Hematopoietic multipotent progenitor cell (in vitro differentiated cells): ENCODE measurements at places on chromosomes 4 and X.
A peak's percentile ranks its signal among the peaks of the same experiment; 100 is the strongest.

GRCh38 chrX:136528645-136529315 is 3.2 kb upstream of the VGLL1 start:
- no peak for DNase-seq

DNA sequence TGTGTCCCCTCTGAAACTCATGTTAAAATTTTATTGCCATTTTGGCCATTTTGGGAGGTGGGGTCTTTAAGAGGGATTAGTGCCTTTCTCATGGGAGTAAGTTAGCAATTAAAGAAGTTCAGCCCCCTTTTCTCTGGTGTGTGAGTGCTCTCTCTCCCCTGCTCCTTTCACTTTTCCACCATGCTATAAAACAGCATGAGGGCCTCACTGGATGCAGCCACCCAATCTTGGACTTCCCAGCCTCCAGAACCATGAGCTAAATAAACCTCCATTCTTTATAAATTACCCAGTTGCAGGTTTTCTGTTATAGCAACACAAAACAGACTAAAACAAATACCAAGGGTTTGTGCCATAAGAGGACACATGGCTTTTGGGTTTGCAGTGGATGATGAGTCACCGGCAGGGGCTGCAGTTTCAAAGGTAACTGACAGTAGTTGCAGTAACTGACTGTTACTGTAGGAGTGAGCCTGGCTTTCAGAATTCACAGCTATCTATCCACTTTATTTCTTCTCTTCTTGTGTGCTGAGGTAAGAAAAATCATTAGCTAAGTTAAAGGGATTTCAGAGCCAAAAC is 121.5 kb downstream of the PPEF1 start:
- DNase-seq: no peak

GRCh38 chr4:6492861-6493657 is 20.6 kb upstream of the PPP2R2C start:
- no peak for DNase-seq

GRCh38 chr4:99154658-99155342 is 10.7 kb upstream of the ADH4 start:
- DNase-seq: no peak

DNA sequence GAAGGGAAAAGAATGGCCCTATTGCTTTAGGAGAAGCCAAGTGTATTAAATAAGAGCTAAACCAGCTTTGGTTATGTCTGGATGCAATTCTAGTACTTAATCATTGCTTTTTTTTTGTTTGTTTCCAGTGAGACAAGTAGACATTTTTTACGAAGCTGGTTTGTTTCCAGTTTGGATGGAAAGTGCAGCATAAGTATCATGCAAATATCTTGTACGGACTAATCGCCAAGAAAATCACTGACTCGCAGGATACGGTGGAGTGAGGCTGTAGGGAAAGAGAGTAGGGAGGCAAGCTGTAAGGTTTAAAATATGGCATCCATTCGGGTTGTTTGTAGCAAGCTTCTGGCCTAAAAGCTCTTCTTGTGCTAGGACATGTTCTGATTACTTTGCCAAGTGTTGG is 64.8 kb downstream of the HPGD start:
- DNase-seq: no peak

- no peak for DNase-seq
Observed at GRCh38 chr4:8724436-8725070, 132.0 kb downstream of the CPZ start.

- DNase-seq: no peak
Observed at GRCh38 chrX:124502166-124502565, 155.8 kb downstream of the SH2D1A start.

- DNase-seq: no peak
Observed at GRCh38 chrX:38216642-38217041, 4.0 kb downstream of the SRPX start.

DNA sequence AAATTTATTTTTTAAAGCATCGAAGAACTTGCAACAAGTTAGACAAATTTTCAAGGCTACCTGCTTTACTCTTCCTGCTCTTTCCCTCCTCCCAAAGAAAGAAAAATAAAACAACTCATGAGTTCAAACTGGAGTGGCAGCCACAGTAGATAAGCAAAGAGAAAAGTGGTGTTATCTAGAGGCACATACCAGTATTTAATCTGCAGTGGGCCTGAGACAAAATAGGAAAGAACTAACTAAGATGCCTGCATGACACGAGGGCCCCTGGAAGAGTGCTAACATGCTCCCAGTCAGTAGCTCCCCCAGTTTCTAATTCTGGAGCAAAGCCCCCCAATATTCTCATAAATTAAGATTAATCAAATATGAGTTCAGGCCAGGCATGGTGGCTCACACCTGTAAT is 7.9 kb downstream of the ARL9 start:
- no peak for DNase-seq

DNA sequence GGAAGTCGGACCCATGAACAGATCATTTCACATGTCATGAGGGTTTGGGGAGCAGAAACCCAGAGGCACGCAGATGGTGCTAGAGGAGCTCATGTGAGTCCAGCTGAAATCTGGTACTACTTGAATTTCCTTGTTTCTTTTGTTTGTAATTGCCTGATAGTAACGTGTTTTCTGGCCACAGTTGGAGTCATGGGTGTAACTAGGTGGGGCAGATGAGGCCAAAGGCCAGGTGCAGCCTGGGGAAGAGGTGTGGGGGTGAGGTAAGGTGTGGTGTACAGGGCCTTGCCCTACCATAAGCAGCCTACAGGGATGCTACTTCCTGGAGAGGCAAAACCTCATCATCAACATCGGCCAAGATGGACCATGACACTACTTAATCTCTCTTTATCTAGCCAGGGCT is 271.4 kb downstream of the PTTG2 start:
- no peak for DNase-seq

- DNase-seq: no peak
Observed at GRCh38 chr4:56240554-56241174, 146.6 kb downstream of the AASDH start.

DNA sequence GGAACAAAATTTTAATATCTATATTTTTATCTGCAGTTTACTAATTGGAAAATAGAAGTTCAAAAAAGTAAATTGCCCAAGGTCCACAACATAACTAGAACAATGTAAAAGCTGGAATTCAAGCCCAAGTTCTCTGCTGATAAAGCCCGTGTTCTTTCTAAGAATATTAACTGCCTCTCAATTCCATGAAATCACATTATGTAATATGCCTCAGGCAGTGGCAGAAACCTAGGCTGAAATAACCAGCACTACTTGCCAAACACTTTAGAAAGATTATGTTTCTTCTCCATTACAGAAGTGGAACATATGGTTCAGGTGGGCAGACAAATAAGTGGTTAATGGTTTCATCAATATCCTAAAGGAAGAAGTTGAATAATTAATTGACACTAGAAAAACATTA is 56.7 kb upstream of the ADGRL3 start:
- no peak for DNase-seq

DNA sequence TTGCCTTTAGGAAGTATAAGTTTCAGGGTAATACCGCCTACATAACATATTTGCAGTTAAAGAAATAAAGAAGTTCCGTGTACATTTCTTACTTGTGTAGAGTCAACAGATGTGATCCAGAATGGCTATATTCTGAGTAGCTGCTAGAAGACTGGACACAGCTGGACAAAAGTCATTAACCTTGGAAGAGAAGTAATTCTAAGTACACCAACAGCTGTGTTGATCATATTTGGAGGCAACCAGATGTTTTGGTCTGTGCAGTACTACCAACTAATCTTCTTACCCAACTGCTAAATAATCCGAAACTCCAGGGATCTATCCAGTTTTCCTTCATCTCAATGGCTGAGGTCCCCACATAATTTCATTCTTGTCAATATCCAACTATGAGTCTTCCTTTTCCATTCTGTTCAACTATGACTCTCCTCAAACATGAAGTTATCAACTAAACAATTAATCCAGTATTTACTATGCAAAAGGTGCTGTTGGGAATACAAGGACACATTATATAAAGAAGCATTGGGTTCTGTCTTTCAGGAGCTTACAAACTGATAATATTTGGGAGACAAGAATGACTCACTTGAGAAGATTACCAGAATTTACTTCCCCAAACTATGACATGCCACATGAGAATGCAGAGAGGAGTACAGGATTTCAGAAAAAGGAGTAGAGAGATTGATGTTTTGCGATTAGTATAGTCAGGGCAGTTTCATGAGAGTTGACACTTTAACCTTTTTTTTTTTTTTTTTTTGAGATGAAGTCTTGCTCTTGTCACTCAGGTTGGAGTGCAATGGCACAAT is 78.2 kb downstream of the COL4A6 start:
- no peak for DNase-seq

- peak; percentile 9 for DNase-seq
Observed at GRCh38 chrX:108020631-108021030, 24.2 kb upstream of the VSIG1 start.

DNA sequence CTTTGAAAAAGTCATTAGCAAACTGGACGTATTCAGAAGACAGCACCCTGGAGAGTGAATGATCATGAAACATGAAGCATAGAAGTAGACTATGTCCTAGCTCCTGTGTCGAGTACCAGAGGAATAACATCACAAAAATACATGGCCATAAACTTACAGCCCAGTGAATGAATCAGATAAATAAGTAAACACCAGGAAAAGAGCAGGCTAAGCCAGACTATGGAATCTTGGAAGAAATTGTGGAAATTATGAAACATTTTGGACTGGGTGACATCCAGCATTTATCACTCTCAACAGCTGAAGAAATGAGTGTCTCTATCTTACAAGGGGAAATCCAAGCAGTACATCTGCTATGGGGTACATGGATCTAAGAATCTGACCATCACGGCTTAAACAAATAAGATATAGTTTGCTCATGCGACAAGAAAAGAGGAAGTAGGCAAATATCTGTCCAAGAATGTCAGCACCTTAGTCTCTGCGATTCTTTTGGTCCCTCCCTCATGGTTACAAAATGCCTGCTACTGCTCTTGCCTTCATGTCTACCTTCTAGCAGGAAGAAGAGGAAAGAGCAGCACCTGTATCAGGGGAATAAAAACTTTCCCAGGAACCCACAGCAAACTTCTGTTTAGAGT is 481.5 kb downstream of the BCOR start:
- DNase-seq: peak; percentile 28

- no peak for DNase-seq
Observed at GRCh38 chr4:186158021-186158813, 33.1 kb upstream of the CYP4V2 start.

- DNase-seq: peak; percentile 71
Observed at GRCh38 chrX:119273420-119274192, 37.5 kb downstream of the PGRMC1 start.

DNA sequence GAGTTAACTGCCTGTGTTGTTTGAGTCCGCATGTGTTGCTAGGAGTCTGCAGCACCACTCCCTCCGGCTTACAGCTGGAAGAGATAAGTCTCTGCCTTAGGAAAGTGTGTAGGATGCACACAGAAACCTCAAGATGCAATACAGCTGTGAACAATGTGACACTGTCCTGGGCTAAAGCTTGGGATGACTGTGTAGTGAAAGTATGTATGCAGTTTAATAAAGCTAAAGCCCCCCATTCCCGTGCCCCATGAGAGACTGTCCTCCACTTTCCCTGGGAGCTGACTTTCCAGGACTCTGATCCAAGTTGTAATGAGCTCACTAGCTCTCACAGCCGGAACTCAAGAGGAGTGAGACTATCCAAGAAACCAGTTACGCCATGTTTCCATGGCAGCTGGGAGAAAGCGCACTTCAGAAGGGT is 156.6 kb upstream of the FTHL17 start:
- DNase-seq: no peak

GRCh38 chr4:16192631-16193518 is 33.4 kb downstream of the TAPT1 start:
- no peak for DNase-seq

DNA sequence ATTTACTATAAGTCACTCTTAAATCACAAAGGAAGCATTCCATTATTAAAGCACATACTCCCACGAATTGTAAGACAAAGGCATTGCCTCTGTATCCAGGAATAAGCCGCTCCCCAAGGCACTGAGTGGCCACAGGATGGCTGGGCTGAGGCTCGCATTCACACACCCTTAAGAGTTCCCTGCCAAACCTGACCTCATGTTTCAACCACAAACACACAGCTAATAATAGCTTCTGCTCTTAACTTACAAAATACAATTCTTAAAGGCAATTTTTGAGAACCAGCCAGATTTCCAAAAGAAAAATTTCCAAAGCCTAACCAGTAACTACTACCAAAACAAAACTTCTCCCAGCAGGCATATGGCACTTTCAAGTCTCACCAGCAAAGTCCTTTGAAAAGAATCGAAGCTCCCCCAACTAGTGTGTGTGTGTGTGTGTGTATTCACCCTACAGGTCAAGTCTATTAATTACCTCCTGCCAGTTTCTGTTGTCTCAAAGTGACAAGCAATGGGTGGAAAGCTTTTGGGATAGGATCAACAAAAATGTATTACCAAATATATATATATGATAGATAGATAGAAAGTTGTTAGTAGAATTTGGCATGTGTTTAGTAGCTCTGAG is 36.0 kb downstream of the ARHGAP6 start:
- no peak for DNase-seq

GRCh38 chr4:158970812-158971211 is 132.1 kb upstream of the RAPGEF2 start:
- DNase-seq: no peak

GRCh38 chrX:42047886-42048285 is 124.5 kb upstream of the CASK start:
- DNase-seq: no peak

GRCh38 chr4:76087007-76087769 is 12.7 kb downstream of the ART3 start:
- DNase-seq: no peak

GRCh38 chr4:67092351-67092750 is 453.0 kb downstream of the CENPC start:
- no peak for DNase-seq

- no peak for DNase-seq
Observed at GRCh38 chr4:25687773-25688172, 32.1 kb downstream of the SLC34A2 start.

DNA sequence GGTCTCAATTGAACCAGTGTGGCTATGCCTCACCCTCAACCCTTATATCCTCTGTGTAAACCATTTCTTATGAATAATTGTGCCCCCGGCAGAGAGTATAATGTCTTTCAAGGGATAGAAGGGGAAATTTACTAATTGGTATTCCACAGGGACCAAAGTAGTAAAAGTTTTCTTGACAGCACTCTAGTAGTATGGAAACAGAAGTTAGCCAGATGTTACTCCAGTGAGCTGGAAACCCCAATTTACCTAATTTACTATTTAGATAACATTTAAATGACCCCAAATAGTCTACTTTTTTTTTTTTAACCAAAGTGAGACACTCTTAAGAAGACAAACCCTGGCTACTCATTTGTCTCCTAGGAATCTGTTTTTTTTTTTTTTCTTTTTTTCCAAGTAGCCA is 32.3 kb downstream of the DTHD1 start:
- no peak for DNase-seq

GRCh38 chr4:8328456-8328855 is 58.9 kb downstream of the HTRA3 start:
- no peak for DNase-seq

GRCh38 chr4:40788331-40788730 is 38.6 kb downstream of the NSUN7 start:
- DNase-seq: no peak

DNA sequence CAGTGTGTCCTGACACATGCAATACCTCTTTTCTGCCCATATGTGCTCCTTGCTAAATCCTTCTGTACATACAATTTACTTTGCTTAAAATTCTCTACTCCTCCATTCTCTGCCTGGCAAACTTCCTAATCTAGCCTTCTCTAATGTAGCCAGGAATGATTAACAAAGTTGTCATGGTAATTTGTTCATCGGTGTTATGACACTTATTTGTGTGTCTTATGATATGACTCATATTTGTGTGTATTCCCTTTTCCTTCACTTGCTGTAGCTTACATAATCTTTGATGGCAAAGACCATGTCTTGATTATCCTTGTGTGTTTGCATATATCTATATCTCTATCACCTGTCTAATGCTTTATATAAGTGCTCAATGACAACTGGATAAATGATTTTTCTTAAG is 133.3 kb downstream of the COL25A1 start:
- no peak for DNase-seq
